ENCODE measurements at places on chromosomes 7 and 10.

- no peak for DNase-seq
Measured at GRCh38 chr10:94214481-94214893, 148.3 kb downstream of the NOC3L start.

DNA sequence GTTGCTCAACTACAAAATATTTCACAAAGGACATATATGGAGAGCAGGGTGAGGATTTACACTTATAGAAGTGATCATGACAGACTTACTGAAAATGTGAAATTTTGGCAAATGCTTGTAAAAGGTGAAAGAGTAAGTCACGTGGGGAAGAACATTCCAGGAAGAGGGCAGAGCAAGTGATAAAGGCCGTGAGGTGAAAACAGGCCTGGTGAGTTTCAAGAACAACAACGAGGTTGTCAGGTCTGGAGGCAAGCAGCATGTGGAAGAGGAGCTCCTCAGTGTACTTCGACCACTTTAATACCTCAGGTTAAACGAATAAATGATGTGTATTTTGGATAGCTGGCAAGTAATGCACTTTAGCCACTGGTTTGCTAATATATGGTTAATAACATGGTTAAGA lies 706.7 kb downstream of the PCDH15 start:
- DNase-seq: no peak

GRCh38 chr7:54397836-54398612 lies 144.2 kb upstream of the VSTM2A start:
- no peak for DNase-seq

DNA sequence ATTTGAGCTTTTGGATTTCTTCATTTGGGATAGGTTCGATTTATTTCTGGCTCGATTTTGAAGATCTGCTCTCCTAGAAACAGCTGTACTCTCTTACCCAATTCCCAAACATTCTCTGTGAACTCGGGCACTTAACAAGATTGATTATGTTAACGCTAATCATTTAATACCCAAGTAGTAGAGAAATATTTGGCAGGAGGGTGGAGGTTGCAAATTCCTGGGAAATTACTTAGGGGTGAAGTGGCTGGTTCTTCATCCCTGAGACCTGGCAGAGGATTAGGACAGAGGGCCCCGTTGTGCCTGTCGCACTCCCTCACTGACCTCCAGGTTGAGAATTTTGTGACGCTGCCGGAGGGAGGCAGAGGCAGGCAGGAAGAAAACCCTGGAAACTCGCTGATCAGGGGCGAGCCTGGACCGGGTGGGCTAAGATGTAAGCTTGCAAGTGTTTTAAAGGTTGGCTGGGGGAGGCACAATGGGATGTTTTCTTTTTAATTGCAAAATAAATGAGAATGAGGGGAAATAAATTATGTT lies 182.6 kb downstream of the TCF7L2 start:
- DNase-seq: no peak

- no peak for DNase-seq
Measured at GRCh38 chr7:156379324-156380070, 261.1 kb upstream of the RNF32 start.

DNA sequence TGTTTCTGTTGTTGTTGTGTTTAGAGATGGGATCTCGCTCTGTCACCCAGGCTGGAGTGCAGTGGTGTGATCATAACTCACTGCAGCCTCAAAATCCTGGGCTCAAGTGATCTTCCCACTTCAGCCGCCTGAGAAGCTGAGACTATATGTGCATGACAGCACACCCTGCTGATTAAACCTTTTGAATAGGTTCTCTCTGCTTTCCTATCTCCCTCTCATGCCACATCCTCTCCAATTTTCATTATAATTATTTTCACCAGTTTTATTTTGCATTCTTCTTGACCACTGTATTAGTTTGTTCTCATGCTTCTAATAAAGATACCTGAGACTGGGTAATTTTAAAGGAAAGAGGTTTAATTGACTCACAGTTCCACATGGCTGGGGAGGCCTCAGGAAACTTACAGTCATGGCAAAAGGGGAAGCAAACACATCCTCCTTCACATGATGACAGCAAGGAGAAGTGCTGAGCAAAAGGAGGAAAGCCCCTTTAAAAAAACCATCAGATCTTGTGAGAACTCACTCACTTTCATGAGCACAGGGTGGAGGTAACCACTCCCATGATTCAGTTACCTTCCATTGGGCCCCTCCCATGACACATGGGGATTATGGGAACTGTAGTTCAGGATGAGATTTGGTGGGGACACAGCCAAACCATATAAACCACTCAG lies 12.9 kb downstream of the AGK start:
- no peak for DNase-seq

GRCh38 chr7:37365405-37365804 lies 83.3 kb downstream of the ELMO1 start:
- no peak for DNase-seq

GRCh38 chr10:97736403-97736901 lies 476 bp upstream of the ZFYVE27 start:
- DNase-seq: no peak
